ENCODE measurements at places on chromosomes 7 and 10.

DNA sequence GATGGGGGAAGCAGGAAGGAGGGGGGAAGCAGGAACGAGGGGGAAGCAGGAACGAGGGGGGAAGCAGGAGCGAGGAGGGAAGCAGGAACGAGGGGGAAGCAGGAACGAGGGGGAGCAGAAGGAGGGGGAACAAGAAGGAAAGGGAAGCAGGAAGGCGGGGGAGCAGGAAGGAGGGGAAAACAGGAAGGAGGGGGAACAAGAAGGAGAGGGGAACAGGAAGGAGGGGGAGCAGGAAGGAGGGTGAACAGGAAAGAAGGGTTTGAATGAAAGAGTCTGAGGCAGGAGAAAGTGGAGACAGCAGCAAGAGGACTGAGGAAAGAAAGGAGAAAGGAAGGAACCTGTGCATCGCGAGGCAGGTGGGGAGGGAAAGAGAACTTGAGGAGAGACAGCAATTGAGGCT is 256.6 kb downstream of the PTEN start:
- no peak for DNase-seq

- no peak for DNase-seq
Measured at GRCh38 chr10:80908611-80909010, 370.9 kb downstream of the SH2D4B start.

DNA sequence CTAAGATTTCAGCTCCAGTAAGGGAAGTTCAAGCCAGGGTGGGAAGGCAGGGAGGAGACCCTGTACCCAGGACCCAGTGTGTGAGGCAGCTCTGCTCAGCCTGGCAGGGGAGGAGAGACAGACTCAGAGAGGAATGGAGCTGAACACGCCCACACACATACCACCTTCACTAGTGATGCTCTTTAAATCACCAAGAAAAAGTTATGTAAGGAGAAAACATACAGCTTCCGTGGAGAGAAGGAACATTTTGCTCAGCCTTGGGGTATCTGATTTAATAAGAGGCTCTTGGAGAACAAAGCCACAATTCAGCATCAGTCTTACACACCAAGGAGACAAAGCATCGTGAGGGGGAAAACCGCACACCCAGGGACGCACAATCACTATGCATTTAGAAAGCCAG is 62.9 kb downstream of the PRKAG2 start:
- DNase-seq: no peak

- no peak for DNase-seq
Measured at GRCh38 chr7:132576721-132577085, 433 bp upstream of the PLXNA4 start.

DNA sequence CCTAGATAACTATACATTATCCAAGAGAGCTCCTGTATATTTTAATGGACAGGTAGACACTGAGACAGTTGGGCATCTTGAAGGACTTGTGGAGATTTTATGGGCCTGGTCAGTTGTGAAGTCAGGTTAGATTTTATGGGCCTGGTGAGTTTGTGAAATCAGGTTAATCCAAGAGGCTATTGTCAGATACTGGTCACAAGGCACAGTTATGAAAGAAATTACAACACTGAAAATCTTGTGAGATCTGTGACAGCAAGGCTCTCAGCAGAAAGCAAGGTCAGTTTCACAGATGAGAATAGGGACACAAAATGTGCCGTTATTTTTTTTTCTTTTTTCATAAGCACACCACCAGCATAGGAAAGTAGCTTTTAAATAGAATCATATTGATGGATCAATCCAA is 167.6 kb downstream of the VTI1A start:
- no peak for DNase-seq

DNA sequence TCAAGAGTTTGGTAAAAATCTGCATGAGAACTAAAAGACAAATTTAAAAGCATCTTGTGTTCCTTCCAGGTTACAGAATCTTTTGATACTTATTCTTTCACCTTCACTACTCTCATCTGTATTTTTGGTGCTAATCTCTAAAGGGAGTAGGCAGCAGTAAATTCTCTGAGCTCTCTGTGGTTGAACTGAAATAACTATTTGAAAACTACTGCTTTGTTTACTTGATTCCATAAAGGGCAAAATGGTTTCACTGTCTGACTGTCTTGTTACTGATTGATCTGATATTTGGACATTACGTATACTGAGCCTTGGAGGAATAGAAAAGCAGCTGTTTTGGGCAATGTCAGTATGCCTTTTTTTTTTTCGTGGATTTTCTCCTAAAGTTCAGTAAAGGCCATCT is 103.3 kb downstream of the CHRM2 start:
- no peak for DNase-seq

DNA sequence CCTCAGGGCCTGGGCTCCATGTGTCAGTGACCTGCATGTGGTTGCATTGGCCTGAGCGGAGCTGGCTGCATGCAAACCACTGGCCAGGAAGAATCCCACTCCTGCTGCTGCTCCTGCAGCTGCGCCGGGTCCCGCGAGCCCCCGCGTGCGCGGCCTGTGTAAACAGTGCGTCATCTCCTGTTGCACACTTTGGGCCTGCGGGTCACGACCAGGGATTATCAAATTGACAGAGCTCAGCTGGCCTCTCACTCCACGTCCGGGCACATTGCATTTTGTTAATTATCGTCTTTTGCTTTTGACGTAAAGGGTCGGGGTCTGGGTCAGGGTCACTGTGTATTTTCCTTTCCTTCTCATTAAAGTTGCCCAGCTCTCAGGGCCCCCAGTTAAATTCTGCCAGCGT is 132.6 kb downstream of the RGS10 start:
- DNase-seq: no peak

- no peak for DNase-seq
Measured at GRCh38 chr7:137475966-137476365, 132.4 kb upstream of the PTN start.

- no peak for DNase-seq
Measured at GRCh38 chr10:67079126-67079525, 153.3 kb downstream of the LRRTM3 start.

DNA sequence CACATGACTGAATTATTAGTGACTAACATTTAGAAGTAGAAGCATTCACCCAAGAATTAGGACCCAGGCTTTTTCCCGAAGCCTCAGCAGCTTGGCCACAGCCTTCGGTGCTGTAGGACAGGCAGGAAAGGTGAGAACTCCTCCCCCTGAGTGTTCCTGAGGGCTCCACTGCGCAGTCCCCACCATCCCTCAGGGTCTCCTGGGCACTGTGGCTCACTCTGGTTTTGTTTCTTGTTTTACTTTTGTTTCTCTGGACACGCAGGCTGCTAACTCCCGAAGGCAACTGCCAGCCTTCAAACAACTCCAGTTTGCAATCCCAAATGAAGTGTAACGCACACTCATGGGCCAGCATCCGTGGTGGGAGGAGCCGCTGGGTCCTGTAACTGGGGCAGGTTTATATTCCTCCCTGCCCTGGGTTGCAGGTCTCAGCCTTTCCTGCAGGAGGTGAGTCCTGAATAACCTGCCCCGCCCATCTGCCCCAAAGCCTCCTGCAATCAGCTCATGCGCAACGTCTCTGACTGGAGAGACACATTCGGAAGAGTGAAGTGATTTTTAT is 492.9 kb downstream of the PTPRN2 start:
- DNase-seq: no peak

Data from stimulated activated CD4-positive, alpha-beta T cell treated with anti-CD3 and anti-CD28 coated beads, Interleukin-4, amount 100 ng/mL, for 24 hours (primary cell).